Coronary artery (tissue), 2 donors: ENCODE measurements at places on chromosomes 6 and 20.

DNA sequence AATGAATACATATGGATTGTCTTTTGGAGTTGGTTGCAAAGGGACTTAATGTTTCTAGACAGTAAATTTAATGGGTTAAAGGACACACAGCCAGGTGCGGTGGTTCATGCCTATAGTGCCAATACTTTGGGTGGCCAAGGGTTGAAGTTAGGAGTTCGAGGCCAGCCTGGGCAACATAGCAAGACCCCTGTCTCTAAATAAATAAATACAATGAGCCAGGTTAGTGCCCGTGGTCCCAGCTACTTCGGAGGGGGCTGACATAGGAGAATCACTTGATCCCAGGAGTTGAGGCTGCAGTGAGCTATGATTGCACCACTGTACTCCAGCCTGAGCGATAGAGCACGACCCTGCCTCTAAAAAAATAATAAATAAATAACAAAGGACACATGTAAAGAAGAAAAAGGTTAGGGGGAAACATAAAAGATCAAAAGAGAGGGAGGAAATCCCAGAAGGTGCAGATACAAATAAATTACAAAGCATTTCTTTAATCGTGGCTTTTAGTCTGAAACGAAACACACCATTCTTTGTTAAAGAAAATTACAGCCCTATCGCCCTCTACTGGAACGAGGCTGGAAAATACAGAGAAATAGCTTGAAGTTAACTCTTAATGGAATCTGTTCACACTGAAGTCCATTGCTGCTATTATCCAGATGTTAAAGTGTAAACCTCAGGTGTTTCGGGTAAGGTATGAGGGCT is 42.6 kb upstream of the SCML4 start:
- DNase-seq: no peak

DNA sequence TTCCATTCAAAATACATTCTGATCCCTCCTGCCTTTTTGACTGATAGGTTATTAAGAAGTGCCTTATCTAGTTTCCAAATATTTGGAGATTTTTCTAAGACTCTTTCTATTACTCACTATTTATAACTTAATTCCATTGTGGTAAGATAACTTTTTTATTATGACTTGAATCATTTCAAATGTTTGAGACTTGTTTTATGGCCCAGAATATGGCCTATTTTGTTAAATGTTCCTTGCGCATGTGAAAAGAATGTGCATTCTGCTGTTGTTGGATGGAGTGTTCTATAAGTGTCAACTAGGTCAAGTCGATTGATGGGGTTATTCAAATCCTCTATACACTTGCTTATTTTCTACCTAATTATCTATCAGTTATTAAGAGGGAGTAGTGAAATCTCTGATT is 13.1 kb upstream of the TCP11 start:
- DNase-seq: no peak

DNA sequence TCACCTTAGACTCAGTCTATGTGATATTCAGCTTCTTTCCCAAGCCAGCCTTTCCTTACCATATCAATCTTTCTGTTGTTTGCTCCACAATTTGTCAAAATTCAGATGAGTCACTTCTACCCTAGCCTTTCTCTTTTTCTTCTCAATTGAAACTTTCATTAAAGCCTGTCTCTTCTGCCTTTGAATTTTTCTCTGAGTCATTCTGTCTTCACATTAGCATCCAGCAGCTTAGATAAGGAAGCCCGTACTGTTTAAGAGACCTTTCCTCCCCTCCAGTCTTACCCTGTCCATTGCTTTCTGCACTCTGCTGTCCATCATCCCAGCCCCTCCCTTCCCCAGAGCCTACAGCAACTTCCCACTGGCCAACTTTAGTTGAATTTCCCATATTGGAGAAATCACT is 34.9 kb upstream of the RALGAPA2 start:
- no peak for DNase-seq

DNA sequence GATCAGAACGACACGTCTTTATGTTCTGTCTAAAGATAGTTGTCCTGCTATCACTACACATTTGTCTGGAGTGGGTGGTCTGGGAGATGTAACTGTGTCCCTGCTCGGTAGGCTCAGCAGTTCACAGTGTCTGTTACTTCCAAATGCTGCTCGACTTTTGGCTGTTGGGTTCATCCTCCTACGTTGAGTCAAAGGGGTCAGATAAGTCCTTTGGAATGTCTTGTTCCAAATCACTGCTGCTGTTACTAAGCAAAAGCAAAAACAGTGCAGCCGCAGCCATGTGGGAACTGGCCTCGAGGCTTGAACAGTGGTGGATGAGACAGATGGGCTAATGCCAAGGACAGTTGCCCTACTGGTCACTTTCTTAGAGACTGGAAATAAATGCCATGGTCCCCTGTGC is 272.2 kb upstream of the MAP3K7 start:
- DNase-seq: no peak

DNA sequence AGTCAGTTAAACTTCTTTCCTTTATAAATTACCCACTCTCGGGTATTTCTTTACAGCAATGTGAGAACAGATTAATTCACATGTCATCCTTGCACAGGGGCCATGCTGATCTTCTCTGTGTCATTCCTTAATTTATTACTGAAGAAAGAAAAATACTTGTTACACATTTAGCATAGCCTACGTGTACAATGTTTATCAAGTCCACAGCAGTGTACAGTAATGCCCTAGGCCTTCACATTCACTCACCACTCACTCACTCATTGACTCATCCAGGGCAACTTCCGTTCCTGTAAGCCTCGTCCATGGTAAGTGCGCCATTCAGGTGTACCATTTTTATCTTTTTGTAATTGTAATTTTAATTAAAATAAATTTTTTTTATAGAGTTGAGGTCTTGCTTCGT is 73.6 kb downstream of the RSPH3 start:
- no peak for DNase-seq

DNA sequence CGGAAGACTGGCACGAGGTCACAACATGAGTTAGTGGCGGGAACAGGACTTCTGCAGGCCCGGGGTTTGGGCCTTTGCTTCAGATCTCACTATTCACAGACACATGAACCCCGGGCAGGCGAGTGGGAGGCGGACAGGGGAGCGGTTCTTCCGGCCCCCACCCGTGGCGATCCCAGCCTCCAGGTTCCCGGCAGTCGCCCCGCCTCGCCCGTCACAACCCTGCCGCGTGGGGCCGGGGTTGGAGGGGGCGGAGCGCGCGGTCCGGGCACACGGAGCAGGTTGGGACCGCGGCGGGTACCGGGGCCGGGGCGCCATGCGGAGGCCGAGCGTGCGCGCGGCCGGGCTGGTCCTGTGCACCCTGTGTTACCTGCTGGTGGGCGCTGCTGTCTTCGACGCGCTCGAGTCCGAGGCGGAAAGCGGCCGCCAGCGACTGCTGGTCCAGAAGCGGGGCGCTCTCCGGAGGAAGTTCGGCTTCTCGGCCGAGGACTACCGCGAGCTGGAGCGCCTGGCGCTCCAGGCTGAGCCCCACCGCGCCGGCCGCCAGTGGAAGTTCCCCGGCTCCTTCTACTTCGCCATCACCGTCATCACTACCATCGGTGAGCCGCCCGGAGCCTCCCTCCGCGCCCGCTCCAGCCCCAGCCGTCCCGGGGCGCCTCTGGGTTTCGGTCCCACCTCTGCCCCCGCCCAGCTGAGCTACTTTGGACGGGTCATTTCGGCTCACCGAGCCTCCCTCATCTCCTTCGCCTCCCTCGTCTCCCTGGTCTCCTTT is at the start of gene KCNK15:
TSS of gene KCNK15 (plus strand) at position 268 of the 769 bp plus-strand sequence. CDS start at position 314, 46 bp downstream.
- no peak for DNase-seq

- no peak for DNase-seq
Observed at GRCh38 chr6:52261229-52261628, 16.9 kb upstream of the IL17F start.

GRCh38 chr20:5810800-5811422 is 60.7 kb downstream of the SHLD1 start:
- DNase-seq: no peak

DNA sequence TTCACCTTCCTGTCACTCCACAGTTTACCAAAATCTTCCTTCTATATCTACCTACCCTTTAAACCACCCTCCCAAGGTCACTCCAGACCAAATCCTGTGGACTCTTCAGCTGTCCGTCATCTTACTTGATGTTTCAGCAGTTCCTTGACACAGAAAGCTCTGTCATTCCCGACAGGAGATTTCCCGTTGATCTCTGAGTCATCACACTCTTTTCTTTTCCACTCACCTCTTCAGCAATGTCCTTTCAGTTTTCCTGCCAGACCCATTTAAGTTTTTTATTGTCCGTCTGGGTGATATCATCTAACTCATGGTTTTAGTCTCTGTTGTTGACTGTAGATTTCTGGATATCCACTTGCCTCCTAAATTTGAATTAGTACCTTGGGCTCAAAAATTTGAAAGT is 69.9 kb upstream of the SCGN start:
- no peak for DNase-seq

DNA sequence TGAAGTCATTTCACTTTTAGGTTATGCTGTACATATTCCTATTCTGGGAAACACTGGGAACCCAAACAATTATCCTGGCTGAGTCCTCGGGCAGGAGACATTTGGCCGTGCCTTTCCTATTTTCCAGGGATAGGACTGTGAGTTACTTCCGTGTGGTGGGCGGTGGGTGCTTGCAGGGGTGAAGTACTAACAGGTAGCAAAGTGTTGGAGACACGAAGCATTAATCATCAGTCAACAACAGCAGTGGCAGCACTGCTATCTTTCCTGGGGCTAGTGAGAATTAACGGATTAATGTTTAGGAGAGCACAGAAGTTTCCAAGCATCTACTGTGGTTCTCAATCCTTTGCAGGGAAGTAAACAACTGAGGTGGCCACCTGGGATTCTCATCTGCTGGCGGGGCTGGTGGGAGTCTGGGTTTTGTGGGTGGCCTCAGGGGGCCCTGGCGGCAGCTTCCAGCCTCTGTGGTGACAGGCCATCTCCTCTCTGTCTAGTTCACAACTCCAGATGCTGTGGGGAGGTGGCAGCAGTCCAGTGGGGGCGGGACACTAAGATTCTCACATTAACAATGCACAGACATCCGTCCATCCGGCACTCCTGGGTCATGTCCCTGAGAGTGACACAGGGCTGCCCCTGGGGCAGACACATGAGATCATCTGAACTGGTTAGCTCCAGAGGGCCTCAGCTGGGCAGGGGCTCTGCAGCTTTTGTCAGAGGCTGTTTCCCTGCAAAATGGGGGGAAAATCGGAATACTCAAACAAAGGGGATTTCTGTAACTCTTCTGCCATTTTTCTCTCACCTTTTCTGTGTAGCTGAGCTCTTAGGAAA is 90.9 kb downstream of the GJA10 start:
- DNase-seq: no peak

- DNase-seq: no peak
Observed at GRCh38 chr20:22425344-22426295, 158.8 kb downstream of the FOXA2 start.

DNA sequence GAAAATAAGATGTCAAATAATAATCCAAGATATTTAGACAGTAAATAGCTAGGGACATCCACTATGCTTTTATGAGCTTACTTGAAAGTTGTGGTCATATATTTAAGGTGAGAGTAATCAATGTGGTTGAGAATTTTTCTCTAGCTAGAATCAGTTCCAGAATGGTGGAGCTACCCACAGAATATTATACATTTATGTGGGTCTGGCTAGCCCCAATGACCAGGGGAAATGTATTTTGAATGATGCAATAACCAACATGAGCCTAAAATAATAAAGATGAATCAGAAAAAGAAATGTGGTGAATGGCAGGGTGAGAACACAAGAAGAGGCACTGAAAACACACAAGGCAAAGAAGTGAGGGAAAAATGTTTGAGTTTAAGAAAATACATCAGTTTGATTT is 325.7 kb downstream of the TBC1D32 start:
- no peak for DNase-seq

DNA sequence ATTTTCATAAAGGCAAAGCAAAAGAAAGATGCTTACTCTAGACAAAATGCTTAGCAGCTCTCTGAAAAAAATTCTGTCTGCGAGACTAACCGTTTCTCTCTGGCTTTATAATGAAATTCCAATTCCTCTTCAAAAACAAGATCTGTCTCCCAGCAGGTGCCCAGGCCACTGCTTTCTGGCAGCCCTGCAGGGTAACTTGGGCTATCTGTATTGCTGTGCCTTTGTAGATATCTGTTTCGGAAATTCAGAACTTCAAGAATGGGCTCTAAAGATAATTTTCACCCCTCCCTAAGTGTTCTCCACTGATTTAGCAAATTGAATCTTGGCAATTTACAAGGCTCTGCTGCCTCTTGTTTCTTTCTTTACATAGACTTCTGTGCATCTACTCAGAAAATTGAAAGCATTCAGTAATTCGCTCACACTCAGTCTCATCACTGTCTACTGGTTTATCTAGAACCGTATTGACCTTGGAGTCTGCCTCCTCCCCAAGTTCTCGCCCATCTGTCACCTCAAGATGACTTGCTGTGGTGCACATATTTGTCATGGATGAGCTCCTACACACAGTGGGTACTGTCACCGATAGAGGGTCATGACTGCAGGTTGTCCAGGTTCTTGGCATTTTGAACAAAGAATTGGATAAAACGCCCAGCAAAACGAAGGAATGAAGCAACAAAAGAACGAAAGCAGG is 26.4 kb upstream of the FABP7 start:
- DNase-seq: no peak

DNA sequence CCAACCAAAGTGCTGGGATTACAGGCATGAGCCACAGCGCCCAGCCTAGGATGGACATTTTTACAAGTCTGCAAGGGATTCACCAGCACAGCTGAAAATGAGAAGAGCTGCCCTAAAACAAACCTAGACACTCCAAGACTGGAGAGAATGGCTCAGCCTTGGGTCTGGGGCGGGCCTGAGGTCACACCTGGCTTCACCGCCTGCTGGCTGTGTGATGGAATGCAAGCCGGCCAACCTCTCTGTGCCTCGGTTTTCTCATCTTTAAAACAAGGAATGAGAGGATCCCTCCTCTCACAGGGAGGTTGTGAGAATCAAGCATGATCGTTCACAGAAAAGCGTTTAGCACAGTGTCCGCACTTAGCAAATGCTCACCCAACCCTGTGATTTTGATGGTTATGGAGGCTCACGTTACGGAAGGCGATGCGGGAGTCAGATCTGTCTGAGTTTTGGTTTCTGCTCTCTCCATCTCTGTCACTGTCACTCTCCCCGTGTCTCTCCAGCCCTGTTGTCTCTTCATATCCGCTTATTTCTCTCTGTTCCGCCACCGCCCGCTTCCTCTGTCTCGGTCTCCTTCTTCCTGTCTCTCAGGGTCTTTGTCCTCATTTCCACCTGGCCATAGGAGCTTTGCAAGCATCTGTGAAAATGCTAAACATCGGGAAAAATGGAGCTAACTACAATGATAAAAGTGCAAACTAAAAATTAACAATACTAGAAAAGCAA is 47.6 kb downstream of the CEBPB start:
- no peak for DNase-seq

DNA sequence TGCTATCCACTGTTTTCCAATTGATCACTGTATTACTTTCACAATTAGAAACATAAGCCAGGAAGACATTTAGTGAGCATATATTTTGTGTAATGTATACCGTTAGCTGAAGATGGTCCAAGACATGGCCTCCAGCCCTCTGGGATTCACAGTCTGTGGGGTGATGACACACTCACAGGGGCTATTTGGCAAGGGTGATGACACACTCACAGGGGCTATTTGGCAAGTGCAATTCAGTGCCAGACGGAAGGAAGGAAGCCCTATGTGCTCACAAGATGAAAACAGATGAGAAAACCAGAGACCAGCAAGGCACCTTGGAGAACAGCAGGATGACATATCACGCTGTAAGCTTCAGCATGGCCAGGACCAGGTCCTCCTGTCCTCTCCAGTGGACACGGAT is 183.7 kb downstream of the MBOAT1 start:
- DNase-seq: no peak
